ENCODE measurements at places on chromosomes 7 and 10.

DNA sequence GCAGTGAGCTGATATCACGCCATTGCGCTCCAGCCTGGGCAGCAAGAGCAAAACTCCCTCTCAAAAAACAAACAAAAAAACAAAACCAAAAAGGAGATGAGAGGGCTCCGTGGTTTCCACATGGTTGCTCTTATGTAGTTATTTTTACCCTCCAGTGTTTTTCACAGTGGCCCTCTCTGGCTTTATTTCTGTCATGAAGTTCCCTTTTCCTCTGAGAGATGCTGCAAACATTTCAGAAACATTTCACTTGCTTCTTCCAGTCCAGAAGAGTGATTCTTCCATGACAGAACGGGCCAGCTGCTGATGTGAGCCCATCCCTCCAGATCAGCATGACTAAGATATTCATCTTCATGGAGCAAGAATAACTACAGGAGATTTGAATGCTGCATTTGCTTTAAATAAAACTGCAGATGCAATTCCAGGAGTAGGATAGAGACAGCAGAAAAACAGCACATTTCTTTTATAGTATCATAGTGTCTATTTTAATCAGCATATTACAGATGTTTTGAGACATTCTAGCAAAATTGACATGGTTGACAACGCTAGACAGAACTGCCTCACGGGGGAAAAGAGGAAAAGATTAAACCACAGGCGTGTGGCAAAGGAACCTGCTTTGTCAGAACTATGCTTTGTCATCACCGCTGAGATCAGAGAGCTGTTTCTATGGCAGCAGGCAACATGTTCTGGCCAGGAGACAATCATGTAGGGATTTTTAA, 40.3 kb downstream of the NRCAM start:
- peak; percentile 49 for DNase-seq

DNA sequence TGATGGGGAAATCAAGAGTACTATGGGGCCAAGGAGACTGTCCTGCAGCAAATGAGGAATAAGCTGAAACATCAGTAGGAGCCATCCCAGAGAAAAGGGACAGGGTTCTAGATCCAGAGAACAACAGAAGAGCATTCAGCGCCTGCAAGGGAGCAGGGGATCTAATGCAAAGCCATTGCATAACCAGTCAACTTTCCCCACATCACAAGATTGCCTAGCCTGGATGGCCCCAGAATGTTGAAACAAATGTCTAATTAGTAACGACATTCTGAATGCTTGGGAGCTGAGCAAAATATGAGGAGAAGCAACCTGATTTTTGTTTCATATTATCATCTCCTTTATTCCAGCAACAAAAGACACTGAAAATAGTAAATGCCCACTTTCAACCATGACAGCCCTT, 2.7 kb upstream of the MPP7 start:
- no peak for DNase-seq

- no peak for DNase-seq
Observed at GRCh38 chr7:157856873-157857577, 520.2 kb downstream of the DNAJB6 start.

DNA sequence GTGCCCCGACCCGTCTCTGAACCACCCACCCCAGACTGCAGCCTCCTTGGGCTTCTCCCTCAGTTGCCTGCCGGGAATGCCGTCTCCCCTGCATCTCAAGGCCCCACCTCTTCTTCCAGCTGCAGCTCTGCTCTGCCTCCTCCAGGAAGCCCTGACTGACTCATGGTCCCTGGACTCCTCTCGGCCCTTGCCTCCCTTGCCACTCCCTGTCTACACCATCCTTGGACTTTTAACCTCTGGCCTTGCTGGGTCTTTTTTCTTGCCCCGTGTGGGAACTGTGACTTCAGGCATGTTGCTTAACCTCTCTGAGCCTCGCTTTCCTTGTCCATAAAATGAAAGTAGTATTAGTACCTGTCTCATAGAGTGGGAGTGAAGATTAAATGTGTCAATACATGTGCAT, 56.3 kb downstream of the C10orf105 start:
- no peak for DNase-seq

DNA sequence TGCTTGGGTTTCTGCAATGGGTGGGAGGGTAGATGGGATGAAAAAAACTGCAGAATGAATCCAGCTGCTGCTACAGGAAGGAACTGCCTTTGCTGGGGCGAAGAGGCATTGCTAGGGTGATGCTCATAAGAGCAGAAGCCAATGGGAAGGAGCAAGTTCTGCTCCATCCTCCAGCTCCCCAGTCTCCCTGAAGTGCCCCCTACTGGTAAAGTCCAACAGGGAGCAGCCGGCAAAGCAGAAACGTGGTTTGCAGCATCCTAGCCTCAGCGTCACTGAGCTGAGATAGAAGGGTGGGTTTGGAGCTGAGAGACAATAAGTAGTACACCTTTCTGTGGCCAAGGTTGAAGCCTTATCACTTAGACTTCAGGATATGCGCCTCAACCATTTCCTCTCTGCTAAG, 220.5 kb downstream of the CCSER2 start:
- no peak for DNase-seq

DNA sequence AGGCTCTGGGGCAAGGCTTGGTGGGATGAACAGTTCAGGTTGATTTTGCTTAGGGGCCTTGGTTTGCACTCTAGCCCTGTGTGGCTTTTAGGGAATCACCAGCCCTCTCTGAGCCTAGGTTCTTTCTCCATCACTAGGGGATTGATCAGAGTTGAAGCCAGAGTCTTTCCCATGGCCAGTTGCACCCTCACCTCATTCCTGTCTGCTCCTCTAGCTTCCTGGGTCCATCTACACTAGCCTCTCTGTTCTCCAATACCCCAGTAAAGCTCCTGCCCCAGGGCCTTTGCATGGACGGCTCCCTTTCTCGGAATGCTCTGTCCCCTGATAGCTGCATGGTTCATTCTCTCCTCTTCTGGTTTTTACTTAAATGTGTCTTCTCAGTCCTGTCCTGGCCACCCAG, 40.4 kb downstream of the SORCS3 start:
- no peak for DNase-seq

GRCh38 chr7:69032848-69033247, 565.4 kb upstream of the AUTS2 start:
- DNase-seq = no peak

- DNase-seq = no peak
Observed at GRCh38 chr7:26863518-26864308, 677 bp downstream of the SKAP2 start.

- no peak for DNase-seq
Observed at GRCh38 chr7:157817944-157818700, 481.3 kb downstream of the DNAJB6 start.

- DNase-seq = no peak
Observed at GRCh38 chr7:113831556-113831955, 87.3 kb downstream of the PPP1R3A start.

- no peak for DNase-seq
Observed at GRCh38 chr7:13874783-13875182, 114.7 kb downstream of the ETV1 start.

DNA sequence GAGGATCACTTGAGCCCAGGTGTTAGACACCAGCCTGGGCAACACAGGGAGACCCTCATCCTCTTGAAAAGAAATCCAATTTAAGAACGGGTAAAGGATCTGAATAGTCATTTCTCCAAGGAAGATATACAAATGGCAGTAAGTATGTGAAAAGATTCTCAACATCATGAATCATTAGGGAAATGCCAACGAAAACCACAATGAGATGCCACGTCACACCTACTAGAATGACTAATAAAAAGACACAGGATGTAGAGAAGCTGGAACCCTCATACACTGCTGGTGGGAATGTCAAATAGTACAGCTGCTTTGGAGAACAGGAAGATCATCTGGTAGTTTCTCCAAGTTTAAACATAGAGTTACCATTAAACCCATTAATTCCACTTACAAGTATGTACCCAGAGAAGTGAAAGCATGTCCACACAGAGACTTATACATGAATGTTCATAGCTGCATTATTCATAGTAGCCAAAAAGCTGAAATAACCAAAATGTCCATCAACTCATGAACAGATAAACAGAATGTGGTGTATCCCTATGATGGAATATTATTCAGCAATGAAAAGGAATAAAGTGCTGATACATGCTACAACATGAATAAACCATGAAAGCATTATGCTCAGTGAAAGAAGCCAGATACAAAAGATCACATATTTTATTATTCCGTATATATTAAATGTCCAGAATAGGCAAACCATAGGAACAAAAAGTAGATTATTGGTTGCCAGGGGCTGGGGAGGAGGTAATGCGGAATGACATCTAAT, 13.1 kb upstream of the ZMIZ2 start:
- no peak for DNase-seq

GRCh38 chr10:871951-872403, 59.5 kb downstream of the LARP4B start:
- DNase-seq = no peak

- DNase-seq = no peak
Observed at GRCh38 chr7:3134745-3135144, 91.1 kb upstream of the CARD11 start.

DNA sequence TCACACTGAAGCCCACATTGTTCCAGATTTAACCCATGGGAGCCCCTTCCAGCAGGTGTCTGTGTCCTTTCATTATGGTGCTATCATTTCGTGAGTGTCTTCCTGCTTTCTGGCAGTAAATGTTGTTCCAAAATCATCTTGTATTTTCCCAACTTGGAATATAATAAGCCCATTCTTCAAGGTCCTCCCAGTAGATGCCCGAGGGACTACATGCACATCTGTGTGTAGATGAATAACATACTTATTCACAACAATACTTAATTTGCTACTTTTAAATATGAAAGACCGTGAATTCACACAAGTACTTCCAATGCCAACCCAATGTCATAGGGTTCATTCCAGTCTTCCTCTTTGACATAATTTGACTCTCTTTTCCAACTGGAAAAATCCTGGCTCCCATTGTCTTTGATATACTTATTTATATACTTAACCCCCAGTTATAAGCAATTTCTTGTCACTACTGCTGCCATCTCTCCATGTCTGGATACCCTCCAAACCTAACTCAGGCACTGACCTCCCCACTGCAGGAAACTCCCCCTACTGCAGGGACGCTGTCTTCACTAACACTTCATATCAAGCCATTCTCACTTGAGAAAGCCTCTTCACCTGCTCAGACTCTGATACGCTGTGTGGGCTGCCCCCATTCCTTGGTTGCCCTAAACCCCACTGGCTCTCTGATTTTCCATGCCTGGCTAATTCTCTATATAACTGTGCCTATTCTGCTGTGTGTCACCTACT, 1119.2 kb downstream of the CNTNAP2 start:
- no peak for DNase-seq

GRCh38 chr10:61882621-61883370, 18.7 kb upstream of the ARID5B start:
- DNase-seq = no peak

DNA sequence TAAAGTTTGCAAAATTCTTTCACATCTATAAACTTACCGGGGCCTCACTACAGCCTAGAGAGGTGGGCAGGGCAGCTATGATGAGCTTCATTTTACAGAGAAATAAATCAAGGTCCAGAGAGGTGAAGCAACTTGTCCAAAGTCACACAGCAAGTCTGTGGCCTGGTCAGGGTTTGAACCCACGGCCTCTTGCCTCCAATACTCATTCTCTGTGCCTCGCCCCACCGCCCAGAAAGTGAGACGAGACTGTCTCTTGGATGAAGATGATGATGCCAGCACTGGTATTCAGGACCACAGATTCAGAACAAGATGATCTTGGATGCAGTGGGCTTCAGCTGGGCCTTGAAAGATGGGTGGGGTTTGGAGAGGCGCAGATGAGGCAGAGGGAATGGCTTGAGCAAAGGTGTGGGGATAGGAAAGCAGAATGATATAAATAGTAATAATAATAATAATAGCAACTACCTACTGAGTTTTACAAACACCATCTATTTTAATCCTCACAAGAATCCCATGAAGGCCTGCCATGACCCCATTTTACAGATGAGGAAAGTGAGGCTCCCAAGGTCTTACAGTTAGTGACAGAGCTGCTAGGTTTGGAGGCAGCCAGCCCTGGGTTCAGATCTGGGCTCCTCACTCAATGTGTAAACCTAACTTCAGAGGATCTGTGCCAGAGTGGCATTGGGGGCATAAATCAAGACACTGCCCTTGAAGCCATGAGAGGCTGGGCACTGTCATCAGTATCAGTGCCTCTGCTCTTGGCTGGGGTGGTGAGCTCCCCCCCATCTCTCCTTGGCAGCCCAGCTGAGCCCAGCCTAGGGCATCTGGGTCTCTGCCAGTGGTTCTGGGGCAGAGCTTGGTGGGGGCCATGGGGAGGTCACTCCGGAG, 70.0 kb downstream of the NEURL1 start:
- no peak for DNase-seq

DNA sequence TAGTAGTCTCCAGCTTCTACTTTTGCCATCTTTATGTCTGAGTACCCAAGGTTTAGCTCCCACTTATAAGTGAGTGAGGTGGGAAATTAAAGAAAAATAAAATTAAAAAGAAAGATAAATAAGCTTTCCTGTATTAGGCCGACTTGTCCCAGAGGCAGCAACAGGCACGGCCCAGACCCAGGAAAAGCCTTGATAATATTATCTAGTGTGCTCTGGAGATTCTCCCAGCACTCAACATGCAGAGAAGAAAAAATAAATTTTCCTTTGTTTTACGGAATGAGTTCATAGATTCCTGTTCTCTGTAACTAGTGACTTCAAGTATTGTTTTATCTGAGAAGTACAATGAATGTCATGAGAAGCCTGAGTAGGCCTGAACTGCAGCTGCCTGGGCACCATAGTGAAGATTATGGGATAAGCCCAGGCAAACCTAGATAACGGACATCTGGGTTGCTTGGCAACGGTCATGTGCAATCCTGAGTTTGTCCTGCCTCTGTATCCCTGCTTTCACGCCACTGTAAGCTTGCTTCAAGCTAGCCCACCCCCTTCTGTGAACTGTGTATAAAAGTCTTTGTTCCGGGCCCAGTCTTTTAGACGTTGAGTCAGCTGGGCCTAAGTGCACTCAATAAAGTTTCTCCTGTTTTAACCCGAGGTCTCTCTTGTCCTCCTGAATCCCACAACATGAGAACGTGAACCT, 6.4 kb downstream of the ATE1 start:
- DNase-seq = no peak

DNA sequence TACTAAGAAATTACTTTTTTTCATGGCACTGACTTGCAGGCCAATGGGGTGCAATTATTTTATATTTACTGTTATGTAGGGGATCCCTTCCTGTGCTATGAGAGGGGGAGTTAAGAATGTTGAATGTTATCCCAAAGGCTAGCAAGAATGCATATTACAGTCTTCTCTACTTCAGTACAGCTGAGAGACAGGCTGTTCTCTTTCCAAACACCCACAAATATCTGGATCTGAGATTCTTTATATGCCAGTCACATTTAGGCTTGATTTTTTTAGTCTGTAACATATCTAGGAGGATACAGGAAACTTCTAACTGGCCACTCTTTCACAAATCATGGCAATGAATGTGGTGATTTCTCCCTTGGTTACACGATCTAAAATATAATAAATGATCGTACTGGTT, 266.4 kb upstream of the FZD8 start:
- DNase-seq = no peak

- DNase-seq = no peak
Observed at GRCh38 chr7:80642871-80643270, 4.4 kb downstream of the CD36 start.

- no peak for DNase-seq
Observed at GRCh38 chr10:81216949-81217348, 658.0 kb upstream of the NRG3 start.
